ENCODE measurements at places on chromosomes 3 and 15.

GRCh38 chr3:108178676-108179075 is 43.5 kb downstream of the IFT57 start:
- DNase-seq: no peak

DNA sequence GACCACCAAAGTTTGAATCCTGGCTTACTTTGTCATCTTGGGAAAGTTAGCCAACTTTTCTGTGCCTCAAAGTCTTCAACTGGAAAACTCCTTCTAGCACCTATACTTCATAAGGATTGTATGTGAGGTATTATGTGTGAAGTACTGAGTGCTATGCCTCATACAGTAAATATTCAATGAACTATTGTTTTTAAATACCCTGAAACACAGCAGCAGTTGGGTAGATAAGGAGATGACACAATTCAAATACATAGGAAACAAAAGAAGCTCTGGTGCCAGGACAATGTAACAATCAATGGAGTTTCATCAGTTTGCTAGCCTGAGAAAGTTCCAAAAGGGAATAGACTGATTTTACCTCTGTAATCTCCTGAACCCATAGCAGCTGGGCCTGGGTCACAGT is 43.3 kb downstream of the TUBGCP4 start:
- no peak for DNase-seq

- DNase-seq: no peak
Measured at GRCh38 chr3:132981719-132982118, 56.5 kb upstream of the TMEM108 start.

GRCh38 chr15:86973284-86973844 is 893.7 kb downstream of the AGBL1 start:
- DNase-seq: no peak

- no peak for DNase-seq
Measured at GRCh38 chr3:3154879-3155610, 24.4 kb downstream of the CRBN start.

DNA sequence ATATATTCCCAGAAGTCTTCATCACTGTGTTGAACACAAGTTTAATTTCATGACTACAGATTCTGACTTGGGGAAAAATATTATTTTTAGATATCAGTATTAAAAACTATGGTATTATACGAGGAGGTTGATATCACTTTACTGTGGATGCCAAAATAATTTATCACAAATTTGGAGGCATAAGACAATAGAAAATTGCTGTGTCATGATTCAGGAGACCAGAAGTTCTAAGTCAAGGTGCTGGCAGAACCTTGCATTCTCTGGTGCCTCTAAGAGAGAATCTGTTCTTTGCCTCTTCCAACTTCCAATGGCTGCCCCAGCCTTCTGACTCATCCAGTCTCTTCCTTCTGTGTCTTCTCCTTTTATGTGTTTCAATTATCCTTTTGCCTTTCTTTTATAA is 325.0 kb upstream of the CNTN4 start:
- no peak for DNase-seq

GRCh38 chr3:63934041-63934866 is 22.1 kb upstream of the SCAANT1 start:
- DNase-seq: no peak

Measured in activated CD8-positive, alpha-beta memory T cell treated with anti-CD3 and anti-CD28 coated beads for 1 hour (primary cell).